ENCODE measurements at places on chromosomes 2 and 18.

DNA sequence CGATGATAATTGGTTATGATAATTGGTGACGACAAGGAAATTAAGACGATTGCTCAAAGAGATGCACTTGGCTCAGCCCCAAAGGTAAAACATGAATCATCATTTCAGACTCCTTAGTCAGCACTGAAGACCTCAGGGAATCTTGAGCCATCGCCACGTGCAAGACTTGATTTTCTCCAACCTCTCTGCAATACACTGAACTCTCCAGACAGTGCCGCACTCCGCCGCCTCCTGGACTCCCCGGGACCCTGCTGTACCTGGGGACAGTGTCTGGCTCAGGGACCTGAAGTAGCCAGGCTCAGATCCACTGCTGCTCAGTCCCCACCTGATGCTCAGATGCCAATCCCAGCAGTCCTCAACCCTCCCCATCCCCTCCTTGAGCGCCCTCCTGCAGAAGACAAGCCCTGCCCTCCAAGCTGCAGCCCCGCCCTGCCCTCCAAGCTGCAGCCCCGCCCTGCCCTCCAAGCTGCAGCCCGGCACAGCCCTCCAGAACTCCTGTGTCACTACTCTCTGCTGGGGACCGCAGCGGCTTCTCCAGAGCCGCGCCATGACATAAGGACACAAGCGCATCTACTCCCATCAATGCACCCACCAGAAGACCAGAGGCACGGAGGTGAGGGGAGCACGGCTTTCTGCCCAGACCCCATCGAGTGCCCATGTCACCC lies 1.1 kb downstream of the TMEM18 start:
- peak; percentile 21 for DNase-seq

GRCh38 chr2:152354069-152354755 lies 19.2 kb downstream of the FMNL2 start:
- DNase-seq: no peak

- no peak for DNase-seq
These were observed 111.4 kb upstream of the OTOS start for GRCh38 chr2:240251848-240252190.

DNA sequence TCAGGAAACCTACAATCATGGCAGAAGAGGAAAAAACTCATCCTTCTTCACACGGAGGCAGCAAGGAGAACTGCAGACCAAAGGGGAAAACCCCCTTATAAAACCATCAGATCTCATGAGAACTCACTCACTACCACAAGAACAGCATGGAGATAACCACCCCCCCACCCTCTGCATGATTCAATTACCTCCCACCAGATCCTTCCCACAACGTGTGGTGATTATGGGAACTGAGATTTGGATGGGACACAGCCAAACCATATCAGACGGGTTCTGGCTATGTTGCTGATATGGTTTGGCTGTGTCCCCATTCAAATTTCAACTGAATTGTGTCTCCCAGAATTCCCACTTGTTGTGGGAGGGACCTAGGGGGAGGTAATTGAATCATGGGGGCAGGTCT lies 28.7 kb upstream of the CCDC150 start:
- DNase-seq: no peak

DNA sequence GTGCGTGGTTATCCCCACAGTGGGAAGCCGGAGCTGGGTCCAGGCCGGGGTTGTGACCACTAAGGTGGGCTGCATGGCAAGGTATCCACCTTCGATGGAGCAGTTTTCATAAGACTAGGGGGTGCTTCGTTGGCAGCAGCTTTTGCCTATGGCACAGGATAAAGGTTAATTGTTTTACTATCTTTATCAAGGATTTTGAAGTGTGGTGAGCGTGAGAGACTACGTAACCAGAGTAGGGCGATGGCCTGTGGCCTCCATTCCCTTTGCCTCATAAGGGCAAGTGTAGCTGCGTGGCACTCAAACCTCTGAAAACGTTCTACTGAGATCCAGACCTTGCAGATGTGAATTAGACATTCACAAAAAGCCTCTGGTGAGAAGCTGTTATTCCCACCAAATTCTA lies 206.6 kb downstream of the ACKR3 start:
- DNase-seq: no peak

GRCh38 chr2:133483181-133483580 lies 85.1 kb downstream of the NCKAP5 start:
- DNase-seq: no peak

DNA sequence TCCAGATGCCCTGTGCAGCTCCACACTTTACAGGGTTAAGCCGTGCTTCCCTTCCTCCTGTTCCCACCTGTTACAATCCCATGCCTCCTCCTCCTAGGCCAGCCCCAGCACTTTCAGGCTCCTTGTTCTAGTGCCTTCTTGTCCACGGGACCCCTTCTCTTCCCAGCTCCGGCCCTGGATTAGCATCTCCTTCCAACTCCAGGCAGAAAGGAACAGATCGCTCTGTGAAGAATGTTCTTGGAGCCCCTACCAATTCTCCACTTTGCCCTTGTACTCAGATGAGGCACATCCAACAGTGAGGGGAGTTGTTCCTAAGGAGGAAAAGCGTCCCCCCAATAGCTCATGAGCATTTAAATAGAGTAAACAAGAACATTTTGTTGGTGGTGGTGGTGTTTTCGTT lies 72.7 kb downstream of the CABLES1 start:
- DNase-seq: no peak

GRCh38 chr18:3061581-3062312 lies 48.8 kb upstream of the LPIN2 start:
- DNase-seq: no peak

GRCh38 chr2:174784316-174784715 lies 20.0 kb upstream of the CHRNA1 start:
- DNase-seq: no peak

DNA sequence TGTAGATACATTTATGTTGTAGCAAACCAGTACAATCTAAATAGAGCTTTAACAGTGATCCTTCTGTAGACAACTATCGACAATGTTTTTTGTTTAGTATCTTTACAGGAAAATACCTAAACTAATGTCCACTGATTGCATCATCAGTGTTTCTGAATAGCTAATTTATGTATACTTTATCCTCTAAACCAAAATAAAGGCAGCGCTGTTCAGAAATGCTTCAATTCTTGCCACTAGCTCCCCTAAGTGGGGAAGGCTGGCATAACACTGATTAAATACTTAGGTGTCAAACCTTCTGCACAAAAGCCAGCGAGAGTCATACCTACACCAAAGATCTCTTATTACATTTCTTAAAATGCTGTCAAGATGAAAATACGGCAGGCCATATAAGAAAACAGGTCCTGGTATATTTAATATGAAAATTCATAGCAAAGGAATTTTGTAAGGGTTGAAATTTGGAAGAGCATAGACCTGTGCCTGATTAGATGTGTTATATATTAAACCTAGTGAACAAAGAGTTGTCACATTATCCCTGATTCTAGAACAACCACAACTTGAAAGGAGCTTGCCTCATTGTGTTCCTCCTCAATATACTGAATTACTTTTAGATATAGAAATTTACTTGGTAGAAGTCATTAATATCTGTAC lies 1693.4 kb upstream of the SLC39A10 start:
- DNase-seq: peak; percentile 8

DNA sequence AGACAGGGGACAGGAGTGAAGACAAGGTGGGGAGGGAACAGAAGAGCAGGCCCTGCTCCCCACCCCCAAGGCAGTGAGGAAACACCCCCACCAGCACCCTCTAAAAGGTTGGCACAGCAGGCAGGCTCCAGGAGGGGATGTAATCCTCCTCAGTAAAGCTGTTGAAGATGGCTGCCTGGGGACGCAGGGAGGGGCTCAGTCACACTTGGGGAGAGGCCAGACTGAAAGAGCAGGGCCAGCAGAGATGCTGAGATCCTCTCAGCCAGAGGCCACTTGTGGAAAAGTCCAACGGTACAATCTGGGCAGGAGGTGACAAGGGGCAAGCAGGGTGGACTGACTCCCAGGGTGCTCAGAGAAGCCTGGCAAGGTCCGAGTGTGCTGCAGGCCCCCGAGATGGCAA lies 154.8 kb upstream of the ID2 start:
- DNase-seq: no peak

DNA sequence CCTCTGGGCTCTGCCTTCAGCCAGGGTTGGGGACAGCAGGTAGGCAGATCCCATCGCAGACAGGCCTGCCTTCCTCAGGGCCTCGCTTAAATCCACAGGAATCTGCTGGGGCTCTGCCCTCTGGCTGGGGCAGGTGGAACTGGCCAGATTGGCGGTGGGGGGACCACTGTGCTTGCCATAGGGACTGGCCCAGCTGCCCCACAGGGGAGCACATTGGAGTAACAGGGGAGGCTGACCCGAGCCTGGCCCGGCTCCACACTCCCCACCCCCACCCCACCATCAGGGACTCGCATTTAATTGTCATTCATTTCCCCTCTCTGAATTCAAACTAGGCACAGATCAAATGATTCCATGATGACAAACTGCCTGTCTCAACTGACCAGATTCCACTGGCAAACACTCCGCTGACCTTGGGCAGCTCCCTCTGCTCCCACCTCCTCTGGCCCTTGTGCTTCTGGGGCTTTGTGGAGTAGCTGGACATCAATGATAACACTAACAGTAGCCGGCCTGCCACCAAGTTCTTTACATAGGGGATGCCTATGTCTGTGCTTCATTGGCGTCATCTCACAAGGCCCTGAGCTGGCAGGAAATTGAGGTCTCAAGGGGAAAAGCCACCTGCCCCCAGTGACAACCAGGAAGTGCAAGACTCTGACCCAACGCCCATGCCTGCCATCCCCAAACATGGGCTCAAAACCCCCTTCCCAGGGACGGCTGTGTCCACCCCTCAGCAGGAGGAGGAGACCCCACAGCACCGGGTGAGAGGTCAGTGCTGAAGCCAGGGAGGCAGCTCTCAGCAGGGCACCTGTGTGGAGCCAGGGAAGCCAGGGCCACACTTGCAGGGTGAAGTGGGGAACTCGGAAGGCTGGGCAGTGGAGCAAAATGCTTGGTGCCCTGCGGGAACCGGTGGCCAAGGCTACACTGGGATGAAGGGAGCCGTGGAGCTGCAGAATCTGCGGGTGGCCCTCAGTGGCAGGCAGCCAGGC lies 2.1 kb upstream of the B3GNT7 start:
- DNase-seq: no peak

GRCh38 chr2:68745006-68745405 lies 10.4 kb downstream of the ARHGAP25 start:
- no peak for DNase-seq

DNA sequence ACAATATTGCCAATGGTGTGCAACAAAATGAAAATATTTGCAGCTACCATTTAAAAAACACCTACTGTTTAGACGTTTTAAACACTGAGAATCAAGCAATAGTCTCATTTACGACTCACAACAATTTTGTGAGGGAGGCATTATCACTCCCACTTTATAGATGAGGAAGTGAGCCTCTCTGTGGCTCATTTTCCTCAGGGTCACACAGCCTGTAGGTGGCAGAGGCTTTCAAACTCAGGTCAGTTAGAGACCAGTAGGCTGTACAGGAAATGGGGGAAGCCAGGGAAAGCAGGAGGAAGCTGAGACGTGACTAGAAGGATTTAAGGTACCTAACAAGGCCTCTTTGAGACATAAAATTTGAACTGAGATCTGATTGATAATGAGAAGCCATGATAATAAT lies 95.0 kb upstream of the ZNF521 start:
- DNase-seq: no peak

- DNase-seq: no peak
These were observed 16.7 kb upstream of the OTOS start for GRCh38 chr2:240157147-240157470.

DNA sequence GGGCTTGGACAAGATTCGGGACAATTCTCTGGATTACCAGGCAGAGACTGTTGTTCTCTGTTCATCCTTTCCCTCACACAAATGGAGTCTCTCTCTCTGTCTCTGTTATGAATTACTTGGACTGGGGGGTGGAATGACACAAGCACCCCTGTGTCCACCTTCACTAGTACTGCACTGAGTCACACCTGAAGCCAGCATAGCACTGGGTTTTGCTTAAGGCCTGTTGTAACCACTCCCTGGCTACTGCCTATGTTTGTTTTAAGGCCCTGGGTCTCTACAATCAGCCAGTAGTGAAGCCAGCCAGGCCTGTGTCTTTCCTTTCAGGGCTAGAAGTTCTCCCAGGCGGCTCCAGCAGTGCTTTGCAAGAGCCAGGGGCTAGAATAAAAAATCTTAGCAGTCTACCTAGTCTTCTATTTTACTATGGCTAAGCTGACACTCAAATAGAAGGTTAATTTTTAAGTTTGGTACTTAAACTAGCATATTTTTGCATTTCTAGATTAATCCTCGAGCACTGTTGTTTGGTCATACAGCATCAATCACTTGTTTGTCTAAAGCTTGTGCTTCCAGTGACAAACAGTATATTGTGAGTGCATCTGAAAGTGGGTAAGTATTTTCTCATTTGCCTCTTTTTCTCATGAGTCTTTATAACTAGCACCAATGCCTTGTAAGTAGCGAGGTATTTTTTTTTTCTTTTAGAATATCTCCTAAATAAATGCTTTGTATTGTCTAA lies 27.8 kb downstream of the WDR7 start:
- DNase-seq: no peak

- no peak for DNase-seq
These were observed 704.5 kb upstream of the RAB6C start for GRCh38 chr2:129274918-129275317.

GRCh38 chr2:161031511-161031910 lies 128.7 kb upstream of the TANK start:
- no peak for DNase-seq

- no peak for DNase-seq
These were observed 664 bp downstream of the CCT4 start for GRCh38 chr2:61887717-61888266.

GRCh38 chr2:12737297-12737696 lies 20.6 kb downstream of the TRIB2 start:
- no peak for DNase-seq

- no peak for DNase-seq
These were observed 2025.6 kb upstream of the LRRTM1 start for GRCh38 chr2:82330155-82330554.

DNA sequence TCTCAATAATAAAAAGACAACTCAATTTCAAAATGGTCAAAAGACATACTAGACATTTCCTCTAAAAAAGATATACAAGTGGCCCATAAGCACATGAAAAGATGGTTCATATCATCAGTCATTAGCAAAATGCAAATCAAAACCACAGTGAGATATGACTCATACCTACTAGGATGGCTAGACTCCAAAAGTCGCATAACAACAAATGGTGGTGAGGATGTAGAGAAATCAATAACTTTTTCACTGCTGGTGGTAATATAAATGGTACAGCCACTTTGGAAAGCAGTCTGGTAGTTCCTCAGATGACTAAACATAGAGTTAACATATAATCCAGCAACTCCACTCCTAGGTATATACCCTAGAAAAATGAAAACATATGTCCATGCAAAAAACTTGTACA lies 242.3 kb upstream of the NOL4 start:
- DNase-seq: no peak

- DNase-seq: no peak
These were observed 14.2 kb upstream of the SKA1 start for GRCh38 chr18:50360611-50361010.

All from NCI-H2029 treated with DMSO at 0.1 percent for 48 hours (cell line).